ENCODE measurements at places on chromosomes 2 and 18.

GRCh38 chr2:205461169-205461568 is 221.1 kb upstream of the NRP2 start:
- DNase-seq = no peak

DNA sequence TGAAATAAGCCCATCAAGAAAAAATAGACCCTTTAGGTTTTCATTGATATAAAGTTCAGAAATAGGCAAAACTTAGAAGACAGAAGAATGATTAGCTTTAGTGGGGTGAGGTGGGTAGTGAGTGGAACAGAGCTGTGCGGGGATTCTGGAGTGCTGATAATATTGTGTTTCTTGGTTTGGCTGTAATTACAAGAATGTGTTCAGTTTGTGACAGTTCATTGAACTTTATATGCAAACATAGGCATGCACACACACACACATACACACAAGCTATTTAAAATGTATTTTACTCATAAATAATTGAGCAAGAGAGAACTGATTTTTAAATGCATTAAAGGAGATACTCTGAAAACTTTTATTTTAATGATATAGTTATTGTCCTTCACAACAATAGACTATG is 17.1 kb downstream of the ARHGAP15 start:
- no peak for DNase-seq

DNA sequence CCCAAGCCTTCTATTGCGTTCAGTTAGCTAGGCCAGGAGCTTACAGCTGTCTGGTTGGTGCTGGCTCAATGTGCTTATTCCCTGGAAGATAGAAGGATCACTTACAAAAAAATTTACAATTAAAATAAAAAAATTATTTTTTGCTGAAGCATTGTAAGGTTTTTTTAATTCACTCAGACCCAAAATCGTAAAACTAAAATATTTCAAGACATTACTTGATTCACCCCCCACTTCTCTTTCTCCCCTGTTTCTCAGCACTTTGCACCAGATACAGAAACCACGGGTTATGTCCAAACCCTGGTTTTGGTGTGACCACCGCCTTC is 911 bp upstream of the PTPRM start:
- no peak for DNase-seq

DNA sequence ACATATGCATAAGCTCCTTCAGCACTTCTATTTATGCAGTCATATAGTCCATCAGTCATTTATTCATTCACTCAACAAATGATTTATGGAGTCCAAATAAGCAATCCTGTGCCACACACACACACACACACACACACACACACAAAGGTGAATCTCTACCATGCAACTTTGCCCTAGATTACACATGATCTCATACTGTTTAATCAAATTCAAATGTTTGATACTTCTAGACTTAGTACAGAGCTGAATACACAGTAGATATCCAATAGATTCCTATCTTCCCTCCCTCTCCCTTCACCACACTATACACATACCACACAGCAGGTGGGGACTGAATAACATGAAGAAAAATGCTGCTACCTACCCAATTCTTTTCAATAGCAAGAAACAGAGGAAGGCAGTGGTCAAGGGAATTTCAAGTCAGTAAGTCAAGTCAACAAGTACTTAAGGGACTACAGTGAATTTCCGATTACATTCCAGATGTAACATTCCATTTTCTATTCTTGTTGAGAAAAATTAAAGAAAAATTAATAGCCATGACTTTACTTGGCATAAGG is 65.4 kb downstream of the EPG5 start:
- no peak for DNase-seq

DNA sequence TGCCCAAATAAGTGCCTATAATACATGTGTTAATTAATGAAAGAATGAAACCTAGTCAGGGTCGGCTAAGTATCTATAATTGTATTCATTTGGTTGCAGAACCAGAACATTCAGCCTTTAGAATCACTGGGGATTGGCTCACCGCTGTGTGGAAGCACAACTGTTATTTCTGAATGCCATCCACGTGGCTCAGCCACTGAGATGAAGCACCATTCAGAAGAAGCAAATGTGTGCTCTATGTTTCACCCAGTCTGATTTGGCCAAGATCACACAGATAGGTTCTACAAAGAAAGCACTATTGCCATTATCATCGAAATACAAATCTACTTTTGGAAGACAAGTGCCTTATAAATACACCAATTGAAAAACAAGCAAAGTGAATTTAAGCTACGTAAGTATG is 30.6 kb upstream of the SPOPL start:
- DNase-seq = no peak

DNA sequence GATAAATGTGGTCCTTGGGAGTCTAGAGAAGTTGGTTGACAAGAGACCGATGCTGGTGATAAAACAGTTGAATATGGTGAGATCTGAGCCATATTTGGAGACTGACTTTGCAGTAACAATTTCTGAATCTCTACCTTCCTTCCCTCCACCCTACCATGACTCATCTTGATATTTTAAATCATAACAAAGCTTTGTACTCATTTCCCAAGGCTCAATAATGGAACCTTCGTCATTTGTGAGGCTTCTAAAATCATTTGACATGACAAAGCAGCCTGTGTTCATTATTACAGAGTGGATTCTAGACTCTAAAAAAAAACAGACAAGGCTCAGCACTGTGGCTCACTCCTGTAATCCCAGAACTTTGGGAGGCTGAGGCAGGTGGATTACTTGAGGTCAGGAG is 38.5 kb upstream of the PDCL3 start:
- DNase-seq = peak; percentile 37
